ENCODE measurements at places on chromosomes 5 and 9.

GRCh38 chr5:31511305-31511704 is 20.6 kb downstream of the DROSHA start:
- DNase-seq, result no peak

DNA sequence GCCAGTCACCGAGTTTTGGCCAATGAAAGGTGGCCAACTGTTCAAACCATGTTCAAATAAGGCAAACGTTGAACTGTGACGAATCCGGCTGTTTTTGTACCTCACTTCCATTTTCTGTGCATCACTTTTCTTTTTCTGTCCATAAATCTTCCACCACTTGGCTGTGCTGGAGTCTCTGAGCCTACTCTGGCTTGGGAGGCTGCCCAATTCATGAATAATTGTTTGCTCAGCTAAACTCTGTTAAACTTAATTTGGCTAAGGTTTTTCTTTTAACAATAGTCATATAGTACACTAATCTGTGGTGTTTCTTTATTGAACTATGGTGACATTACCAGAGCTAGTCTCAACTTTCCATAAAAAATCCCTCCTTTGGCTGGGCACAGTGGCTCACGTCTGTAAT is 11.3 kb downstream of the NIM1K start:
- DNase-seq, result no peak

DNA sequence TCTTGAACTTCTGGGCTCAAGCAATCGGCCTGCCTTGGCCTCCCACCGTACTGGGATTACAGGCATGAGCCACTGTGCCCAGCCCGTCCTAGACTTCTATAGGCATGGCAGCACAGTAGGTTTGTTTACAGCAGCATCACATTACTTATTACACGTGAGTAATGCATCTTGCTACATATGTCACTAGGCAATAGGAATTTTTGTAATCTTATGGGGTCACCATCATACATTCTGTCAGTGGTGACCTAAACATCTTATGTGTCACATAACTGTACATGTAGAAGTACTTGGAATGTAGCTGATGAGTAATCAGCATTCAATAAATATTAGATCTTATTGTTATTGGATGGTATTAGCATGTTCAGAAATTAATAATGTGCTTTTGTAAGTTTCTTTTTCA is 22.9 kb upstream of the ABCA1 start:
- DNase-seq, result no peak

- DNase-seq, result no peak
These were observed 44.6 kb downstream of the MPDZ start for GRCh38 chr9:13234932-13235331.

DNA sequence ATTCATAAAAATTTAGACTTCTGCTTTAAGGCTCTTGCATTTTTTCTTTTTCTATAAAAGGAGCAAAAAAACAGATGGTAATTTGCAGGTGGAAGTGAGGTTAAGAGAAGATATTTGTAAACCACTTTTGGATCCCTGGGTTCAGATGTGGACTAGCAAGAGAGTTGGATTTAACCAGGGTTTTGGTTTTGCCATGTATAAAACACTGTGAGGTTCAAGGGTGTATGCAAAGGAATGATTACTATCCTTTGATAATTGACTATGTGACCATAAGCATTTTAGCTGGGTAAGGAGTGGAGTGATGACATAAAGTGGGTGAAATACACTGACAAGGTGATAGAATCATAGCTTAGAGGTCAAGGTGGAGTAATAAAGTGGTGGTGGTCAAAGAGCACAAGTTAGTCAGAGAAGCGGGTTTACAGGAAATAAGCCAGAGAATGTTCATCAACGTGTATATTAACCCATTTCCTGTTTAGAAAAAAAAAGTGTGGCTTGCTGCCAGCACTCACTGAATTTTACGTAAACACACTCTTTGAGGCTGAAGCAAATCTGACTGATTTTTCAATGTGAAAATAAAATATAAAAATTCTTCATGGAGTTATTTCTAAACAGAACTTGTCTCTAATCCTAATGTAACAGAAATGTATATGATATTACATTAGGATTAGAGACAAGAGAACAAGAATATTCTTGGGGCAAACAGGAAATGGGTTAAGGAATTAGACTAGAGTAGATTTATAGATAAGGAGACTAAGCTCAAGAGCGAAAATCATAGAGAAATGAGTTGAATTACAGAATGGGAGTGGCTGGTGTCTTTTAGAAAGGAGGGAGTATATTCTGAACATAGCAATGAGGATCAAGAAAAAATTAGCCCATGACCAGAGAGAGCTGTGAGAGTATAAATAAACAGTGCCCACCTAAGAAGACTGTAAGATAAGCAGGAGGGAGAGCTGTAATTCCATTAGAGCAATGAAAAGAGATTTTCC is 74.5 kb downstream of the CDKN2A start:
- DNase-seq, result no peak
